OCI-LY7 (cell line): ENCODE measurements at places on chromosomes 12 and 14. TPM values are rescaled to one million over a fixed set of nuclear protein-coding genes. Genes with fewer than 3 reads are reported as not detected.

- DNase-seq: no peak
Observed at GRCh38 chr12:22407397-22407796, 72.9 kb upstream of the ST8SIA1 start.

DNA sequence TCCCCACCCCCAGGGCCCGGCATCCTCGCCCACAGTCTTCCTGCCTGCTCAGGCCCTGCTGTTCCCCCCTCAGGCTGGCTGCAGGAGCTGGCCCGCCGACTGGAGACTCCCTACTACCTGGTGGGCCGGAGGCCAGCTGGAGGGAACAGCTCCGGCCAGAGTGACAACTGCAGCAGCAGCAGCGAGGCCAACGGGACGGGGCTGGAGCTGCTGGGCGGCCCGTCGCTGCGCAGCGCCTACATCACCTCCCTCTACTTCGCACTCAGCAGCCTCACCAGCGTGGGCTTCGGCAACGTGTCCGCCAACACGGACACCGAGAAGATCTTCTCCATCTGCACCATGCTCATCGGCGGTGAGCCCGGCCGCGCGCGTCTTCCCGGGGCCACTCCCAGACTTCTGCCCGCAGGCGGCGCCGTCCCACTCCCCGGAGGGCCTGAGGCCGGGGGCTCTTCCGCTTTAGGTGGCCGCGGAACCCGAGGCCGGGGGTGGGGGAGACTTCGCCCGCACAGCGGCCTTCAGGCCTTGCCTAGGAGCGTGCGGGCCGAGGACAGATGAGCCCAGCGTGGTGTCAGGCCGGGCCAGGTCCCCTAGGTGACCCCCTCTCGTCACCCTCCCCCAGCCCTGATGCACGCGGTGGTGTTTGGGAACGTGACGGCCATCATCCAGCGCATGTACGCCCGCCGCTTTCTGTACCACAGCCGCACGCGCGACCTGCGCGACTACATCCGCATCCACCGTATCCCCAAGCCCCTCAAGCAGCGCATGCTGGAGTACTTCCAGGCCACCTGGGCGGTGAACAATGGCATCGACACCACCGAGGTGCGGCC, 10.2 kb downstream of the KCNH3 start:
- DNase-seq: no peak

Gene SLC16A7
- 30.7 and 32.3 TPM in 2 replicates for total RNA-seq

GRCh38 chr12:124453419-124454351, 113.7 kb downstream of the NCOR2 start:
- peak; percentile 74 for DNase-seq

- no peak for DNase-seq
Observed at GRCh38 chr12:29681370-29681769, 102.4 kb downstream of the TMTC1 start.

Gene RNASE2
- not detected in 2 replicates for total RNA-seq

DNA sequence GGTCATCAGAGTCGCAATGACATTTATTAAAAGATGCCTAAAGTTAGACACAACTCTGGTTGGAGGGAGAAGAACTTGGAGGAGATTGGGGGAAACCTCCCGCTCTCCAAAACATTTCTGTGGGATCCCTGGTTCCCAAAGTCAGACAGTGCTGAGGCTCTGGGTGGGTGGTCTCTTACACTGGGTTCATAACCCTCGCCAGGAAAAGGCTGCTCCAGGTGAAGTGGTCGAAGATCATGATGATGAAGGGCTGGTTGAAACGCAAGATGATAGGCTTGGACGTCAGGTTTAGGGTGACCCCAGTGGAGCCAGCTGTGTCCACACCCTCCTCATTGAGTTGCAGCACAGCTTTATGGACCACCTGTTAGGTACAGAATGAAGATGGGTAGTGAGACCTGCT, 11.2 kb upstream of the SERPINA10 start:
- DNase-seq: no peak

GRCh38 chr12:58720421-58720820, 199.9 kb downstream of the LRIG3 start:
- DNase-seq: no peak

Gene APOLD1
- total RNA-seq: 25.8 and 29.5 TPM in 2 replicates

DNA sequence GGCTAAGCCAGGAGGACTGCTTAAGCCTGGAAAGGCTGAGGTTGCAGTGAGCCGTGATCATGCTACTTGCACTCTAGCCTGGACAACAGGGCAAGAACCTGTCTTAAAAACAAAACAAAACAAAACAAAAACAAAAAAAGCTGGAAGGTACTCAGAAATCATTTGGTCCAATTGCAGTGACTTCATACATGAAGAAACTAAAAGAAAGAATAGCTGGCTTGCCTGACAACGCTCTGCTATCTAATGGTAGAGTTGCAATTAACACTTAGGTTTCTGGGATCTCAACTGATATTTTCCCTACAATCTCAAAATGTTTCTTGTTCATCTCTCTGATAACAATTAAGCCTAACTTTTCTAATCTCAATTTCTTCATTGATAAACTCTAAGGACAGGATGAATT, 13.7 kb downstream of the EEA1 start:
- DNase-seq: no peak

- no peak for DNase-seq
Observed at GRCh38 chr14:36517242-36518030, 2.6 kb downstream of the NKX2-1 start.

- DNase-seq: no peak
Observed at GRCh38 chr14:71474301-71475265, 457.6 kb upstream of the RGS6 start.

Gene TAS2R10
- total RNA-seq: not detected in 2 replicates

- DNase-seq: no peak
Observed at GRCh38 chr14:97704316-97704885, 907.2 kb downstream of the VRK1 start.

Gene PPP1R36
- not detected in 2 replicates for total RNA-seq

- no peak for DNase-seq
Observed at GRCh38 chr14:90319173-90319572, 12.6 kb downstream of the NRDE2 start.

DNA sequence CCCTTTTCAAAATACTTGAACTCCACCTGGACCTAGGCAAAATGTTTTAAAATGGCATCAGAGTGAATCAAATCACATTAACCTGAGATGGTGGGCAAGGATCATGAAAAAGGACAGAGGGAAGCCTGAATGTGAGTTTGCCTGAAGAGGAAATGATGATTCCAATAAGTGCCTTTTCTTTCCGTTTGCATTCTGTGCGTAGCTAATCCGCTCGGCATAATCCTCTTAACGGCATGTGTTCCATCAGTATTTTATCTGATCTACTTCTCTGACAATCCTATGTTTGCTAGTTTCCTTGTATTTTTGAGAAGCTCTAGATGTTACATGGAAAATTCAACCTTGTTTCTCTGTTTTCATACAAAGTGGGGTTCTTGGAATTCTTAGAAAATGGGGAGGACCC, 354.6 kb downstream of the NRXN3 start:
- no peak for DNase-seq

- DNase-seq: no peak
Observed at GRCh38 chr12:23093488-23093887, 468.5 kb downstream of the ETNK1 start.

Gene RCOR1
- total RNA-seq: 29.4 and 30.2 TPM in 2 replicates

Gene TAS2R46
- 1.4 and 1.6 TPM in 2 replicates for total RNA-seq

Gene RNFT2
- total RNA-seq: 62.2 and 74.3 TPM in 2 replicates

DNA sequence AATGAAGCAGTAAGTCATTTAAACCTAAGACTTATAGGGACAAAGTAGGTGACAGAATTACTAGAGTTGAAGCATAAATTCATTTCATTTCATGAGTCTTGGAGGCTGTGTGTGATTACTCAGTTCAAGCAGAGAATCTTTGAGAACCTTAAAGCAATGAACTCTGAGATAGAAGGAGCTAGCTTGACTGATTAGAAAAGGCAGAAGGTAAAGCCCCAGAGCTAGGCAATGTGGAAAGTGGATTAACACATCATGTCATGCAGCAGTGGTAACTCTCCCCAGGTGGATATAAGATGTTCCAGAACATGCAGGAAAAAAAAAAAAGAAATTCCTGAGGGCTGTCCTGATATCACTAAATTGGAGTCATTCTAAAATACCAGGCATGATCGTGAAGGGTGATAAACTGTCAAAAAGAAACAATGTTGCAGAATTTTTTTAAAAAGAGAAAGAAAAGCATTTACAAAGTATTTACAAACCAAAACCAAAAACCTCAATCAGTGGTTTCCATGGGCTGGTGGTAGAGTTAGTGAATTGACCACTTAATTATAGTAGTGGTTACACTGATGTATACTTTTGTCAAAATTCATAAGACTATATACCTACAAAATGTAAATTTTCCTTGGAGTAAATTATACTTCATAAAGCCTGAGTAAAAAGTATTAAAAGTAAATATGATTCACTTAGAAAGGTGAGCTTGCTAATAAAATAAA, 12.7 kb upstream of the SLC16A7 start:
- DNase-seq: no peak

DNA sequence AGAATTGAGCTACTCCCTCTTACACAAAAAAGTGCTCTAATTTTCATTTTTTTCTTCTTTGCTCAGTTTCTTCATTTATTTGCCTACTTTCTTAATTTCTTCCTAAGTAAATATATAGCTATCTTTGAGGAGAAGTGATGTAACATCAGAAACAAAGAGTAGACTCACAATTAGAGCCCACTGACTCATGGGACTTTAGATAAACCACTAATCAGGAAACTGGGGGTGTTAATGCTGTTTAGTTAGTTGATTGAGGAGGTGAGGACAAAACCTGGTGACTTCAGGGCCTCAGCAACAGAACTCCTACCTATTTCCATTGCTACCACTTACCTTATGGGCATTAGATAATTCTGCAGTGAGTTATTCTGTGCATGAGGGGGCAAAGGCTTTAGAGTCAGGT, 151.7 kb downstream of the MON2 start:
- DNase-seq: no peak

GRCh38 chr12:66934302-66935062, 255.6 kb upstream of the GRIP1 start:
- no peak for DNase-seq

Gene ASPG
- not detected in 2 replicates for total RNA-seq

GRCh38 chr12:16524378-16524777, 81.6 kb downstream of the LMO3 start:
- DNase-seq: no peak

GRCh38 chr14:100823413-100824080, 2.4 kb upstream of the MEG3 start:
- DNase-seq: no peak

DNA sequence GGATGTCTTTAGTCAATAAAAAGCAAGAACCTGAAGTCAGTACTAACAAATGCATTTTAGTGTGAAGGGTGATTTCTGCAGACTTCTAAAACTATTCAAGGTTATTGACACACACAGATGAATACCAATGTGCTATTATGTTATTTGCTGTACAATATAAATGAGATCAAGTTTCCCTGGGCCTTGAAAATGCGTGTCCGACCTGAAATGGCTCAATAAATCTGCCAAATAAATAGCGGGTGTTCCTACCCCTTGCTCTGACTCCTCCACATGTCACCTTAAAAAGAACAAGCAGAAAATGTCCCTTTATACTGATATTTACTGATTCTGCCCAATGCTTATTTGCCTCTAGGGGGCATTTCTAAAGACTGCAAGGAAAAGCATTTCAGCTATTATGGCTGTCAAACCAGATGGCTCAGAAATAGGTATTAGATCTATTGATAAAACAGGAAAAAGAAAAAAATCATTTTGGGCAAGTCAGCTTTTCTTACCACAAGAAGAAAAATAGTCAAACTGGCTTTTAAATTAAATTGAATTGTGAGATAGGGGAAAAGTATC, 367.3 kb upstream of the KITLG start:
- DNase-seq: no peak

GRCh38 chr14:20197459-20197858, 6.8 kb downstream of the OR11G2 start:
- no peak for DNase-seq

GRCh38 chr14:64110802-64111201, 183.4 kb downstream of the ESR2 start:
- DNase-seq: no peak

DNA sequence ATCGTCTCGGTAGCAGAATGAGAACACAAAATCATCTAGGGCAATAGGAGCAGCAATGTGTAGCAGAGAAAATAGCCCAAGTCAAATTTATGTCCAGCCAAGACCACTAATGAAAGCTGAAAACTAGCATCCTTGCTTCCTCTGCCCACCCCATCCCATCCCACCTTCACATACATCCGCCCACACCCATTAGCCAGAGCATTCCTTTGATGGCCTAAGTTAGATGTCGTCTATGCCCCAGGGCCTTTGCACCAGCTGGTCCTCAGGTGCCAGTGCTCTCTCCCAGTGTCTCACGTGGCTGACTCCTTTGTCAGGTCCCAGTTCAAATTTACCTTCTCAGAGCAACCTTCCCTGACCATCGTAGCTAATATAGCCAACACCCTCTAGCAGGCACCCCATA, 17.8 kb upstream of the PPP2R5C start:
- DNase-seq: no peak
